ENCODE measurements at places on chromosomes 4 and X.

DNA sequence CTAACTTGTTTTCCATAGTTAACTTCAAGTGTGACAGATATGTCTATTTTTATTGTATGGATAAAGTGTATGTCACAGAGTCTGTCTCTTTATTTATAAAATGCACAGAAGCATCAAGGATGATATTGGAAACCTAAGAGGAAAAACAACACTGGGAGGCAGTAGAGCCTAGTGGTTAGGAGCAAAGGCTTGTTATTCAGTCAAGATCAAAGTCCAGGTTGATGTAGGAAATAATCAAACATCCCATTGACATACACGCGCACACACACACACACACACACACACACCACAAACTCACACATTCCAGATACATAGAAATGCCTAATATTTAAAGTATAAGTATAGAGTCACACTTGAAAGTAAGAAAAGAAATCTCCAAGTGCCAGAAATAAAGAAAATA, 206.8 kb downstream of the CHRDL1 start:
- no peak for DNase-seq

- no peak for DNase-seq
These were observed 238.1 kb downstream of the SLITRK2 start for GRCh38 chrX:146055733-146056132.

- DNase-seq: no peak
These were observed 950.9 kb upstream of the NDST4 start for GRCh38 chr4:116064331-116064730.

GRCh38 chrX:152842772-152843338, 12.0 kb downstream of the NSDHL start:
- DNase-seq: no peak

- no peak for DNase-seq
These were observed 2.7 kb upstream of the AVPR2 start for GRCh38 chrX:153901753-153902140.

DNA sequence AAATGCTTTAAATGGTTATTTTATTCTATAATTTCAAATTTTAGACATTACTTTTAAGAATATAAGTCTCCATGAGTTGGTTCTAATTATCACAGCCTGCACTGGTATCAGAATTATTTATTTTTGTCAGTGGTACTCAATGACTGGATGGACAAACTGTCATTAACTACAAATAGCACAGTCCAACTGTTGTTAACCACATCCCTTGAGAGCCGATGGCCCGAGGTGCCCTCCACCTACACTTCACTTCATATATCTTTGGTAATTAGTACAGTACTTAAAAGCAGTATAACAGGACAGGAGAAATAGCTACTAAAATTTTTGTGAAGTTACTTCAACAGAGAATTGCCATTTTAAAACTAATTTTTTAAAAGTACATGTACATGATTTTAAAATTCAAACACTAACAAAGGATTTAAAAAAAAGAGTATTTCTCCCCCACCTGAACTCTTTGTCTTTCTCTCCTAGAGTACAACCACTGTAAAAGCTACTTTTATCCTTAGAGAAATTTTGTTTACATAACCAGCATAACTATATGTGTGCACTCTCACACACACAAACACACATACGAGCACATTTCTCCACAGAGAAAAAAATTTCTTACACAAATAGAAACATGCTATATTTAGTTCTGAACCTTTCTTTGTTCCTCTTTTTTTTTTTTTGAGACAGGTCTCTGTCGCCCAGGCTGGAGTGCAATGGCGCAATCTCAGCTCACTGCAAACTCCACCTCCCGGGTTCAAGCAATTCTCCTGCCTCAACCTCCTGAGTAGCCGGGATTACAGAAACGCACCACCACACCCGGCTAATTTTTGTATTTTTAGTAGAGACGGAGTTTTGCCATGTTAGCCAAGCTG, 6.5 kb downstream of the TIFA start:
- DNase-seq: no peak

DNA sequence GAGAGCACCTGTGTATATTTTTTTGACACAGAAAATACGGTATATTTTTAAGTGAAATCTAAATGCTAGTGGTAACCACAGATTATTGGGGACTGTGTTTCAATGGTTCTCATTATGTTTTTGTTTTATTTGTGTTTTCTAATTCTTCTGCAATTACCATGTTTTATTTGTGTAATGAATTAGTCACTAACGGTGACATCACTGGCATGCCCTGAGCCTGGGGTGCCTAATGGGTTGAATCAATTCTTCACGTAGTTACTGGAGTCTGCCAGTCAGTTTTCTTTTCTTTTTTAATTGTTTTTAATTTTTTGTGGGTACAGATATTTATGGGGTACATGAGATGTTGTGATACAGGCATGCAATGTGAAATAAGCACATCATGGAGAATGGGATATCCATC, 168.8 kb downstream of the RELL1 start:
- DNase-seq: no peak

GRCh38 chrX:2635342-2635741, 55.8 kb upstream of the CD99 start:
- DNase-seq: no peak

DNA sequence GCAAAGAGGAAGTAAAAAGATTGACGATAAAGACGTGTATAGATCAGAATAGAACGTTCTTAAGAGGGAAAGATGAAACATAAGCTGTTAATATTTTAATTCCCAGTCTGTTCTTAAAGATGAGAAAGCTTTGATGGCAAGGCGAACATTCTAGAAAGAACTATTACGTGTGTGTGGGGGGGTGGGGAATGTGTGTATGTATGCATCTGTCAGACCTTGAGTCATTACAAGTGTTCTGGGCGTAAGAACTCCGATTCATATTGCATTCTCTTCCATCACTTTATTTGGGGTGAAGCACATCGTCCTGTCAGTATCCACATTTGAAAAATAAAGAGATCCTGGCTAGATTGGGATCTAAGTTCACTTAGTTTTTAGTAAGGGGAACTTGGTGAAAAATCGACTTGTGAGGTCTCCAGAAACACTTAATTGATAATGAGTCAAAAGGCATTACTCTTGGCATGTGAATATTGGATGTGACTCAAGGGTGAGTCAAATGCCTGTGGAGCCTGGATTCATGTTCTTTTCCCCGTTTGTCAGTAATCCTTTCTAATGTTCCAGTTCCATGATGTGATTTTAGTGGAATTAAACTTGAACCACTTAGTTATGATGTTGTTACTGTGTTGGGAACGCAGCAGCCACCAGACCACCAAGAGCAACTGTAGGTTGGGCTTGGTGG, 3.1 kb downstream of the SMS start:
- peak; percentile 76 for DNase-seq

GRCh38 chr4:147815741-147816140, 83.9 kb downstream of the ARHGAP10 start:
- DNase-seq: no peak

- no peak for DNase-seq
These were observed 1323.4 kb downstream of the C4orf33 start for GRCh38 chr4:130419211-130419975.

- DNase-seq: no peak
These were observed 1517.0 kb downstream of the ADGRL3 start for GRCh38 chr4:62717154-62717553.

GRCh38 chrX:154546354-154547244, at the start of gene G6PD:
G6PD (minus strand) TSS chrX:154546846; CDS start chrX:154546155, 691 bp downstream.
- DNase-seq: peak; percentile 68

DNA sequence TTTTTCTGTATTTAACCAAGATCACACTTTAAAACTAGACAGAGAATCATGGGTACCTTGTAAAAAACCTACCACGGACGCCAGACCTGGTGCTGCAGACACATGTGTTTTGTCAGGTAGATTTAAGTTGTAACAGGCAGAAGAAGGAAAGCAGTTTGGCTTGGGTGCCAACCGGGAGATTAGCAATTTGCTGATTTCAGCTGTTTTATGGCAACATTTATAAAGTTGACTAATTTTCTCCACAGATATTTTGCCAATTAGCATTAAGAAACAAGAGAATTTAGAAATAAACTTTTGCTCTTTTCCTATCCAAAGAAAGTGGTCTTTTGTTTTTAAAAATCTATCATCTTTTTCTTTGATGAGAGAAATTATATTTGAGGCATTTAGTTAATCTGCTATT, 76.3 kb upstream of the STOX2 start:
- DNase-seq: no peak

GRCh38 chrX:19642241-19643109, 127.2 kb upstream of the MAP3K15 start:
- DNase-seq: no peak

DNA sequence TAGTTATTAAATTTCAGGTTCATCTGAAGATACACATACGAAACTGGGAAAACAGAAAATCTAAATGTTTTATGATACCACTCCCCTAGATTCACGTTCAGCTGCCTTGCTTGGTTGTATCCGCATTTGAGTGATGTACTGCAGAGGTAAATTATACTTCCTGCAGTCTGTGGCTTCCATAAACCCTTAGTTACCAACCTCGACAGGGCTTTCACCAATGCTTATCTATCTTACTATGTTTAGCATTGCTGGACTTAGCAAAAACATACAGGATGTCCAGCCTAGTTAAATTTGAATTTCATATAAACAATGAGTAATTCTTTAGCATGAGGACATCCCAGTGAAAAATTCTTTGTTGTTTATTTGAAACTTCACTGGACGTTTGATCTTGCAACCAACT, 108.8 kb downstream of the TMA16 start:
- no peak for DNase-seq

DNA sequence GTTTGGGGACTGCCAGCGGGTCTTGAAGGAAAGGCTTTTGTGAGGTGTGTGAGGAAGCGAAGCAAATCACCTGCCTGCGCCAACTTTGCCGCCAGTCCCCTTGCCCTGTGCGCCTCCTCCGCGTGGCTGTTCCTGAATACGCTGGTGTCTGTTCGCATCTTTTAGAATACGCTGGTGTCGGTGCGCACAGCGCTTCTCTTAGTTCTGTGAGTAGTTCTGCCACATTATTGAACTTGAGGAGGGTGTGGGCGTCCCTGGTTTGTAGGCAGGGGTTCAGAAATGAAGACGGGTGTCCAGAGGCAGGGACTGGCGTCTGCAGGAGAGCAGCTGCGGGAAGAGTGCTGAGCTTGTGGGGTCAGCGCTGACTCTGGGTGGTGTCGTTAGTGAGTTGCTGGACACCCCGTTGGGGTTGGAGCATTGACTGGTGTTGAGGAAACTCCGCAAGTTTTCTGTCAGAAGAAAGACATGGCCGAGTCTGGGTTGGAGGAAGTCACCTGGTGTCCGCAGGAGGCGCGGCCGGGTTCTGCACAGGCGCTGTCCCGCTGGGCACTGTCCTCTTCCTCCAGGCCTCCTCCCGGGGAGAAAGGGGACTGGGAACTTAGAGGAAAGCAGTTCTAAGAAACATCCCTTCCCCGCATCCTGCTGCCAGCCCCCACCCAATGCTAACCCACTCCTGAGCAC, 930 bp downstream of the ZNF718 start:
- DNase-seq: peak; percentile 28

DNA sequence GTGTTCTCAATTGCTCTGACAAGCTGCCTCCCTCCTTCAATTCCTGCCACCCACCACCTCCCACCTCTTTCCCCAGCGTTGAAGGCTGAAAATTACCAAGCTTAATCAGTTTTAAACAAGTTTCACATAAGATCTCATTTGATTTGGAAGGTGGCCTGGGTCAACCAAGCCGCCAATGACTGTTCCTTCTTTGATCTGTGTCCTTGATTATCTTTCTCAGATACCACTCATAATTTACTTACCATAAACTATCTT, 211.4 kb downstream of the SLIT2 start:
- DNase-seq: no peak

DNA sequence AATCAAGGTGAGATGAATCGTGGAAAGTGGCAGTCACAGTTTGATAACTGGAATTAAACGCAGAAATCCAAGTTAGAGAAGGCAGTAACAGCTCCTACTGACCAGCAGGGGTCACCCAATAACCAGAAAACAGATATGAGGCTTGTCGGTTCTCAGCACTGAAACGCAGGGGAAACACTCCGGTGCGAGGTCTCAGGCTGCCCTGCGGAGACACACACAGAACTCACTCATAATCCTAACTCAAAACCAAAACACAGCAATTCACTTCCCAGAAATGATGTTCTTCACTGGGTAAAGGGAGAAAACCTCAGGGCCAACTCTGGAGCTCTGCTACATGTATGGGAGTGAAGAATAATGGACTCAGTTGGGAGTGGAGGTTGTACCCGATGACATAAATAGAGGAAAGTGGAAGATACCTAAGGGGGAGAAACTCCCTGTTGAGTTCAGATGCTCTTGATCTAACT, 384.4 kb downstream of the RAPGEF2 start:
- DNase-seq: peak; percentile 76

DNA sequence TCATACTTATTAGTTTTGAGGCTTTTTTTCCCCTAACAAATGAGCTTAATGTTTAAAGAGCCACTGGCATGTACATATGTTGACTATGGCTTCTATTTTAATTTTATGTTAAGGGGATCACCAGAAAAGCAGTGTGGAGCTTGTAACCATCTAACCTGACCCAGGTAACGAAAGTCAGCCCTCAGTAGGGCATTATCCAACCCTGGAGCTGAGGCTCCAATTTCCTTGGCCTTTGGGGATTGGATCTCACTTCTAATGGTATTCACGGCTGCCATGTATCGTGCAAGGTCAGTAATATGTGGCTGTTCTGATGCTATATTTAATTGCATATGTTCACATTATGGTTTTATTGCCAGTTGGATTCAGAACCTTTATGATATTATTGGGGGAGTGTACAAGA, 75.2 kb upstream of the CCSER1 start:
- no peak for DNase-seq

DNA sequence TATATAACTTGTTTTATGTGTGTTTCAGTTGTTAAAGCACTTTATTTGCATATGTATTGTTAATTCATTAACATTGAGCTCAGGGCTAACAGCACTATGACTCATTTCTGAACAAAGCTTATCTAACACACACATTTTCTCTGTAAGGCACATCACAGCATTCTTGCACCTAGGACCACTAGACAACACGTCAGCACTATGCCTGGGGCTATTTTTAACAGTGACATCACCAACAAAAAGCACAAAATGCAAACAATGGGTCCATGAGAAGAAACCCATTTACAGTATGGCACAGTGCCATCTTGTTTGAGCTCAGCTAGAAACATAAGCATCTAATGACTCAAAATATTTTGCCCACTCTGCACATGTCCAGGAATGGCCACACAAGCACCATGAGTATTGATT, 124.4 kb downstream of the RELL1 start:
- no peak for DNase-seq

DNA sequence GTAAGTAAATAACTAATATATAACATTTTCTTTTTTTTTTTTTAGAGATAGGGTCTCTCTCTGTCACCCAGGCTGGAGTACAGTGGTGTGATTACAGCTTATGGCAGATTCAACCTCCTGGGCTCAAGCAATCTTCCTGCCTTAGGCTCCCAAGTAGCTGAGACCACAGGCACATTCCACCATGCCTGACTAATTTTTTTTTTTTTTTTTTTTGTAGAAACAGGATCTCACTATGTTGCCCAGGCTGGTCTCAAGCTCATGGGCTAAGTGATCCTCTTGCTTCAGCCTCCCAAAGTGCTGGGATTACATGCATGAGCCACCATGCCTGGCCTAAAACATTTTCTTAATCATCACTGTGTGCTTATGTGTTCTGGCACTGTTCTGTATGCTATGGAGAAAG, 32.8 kb downstream of the MGARP start:
- no peak for DNase-seq

All from suppressor macrophage treated with lipopolysaccharide for 1 hour (primary cell).